ENCODE measurements at places on chromosomes 5 and 9.

GRCh38 chr5:72063219-72063819 lies 44.0 kb upstream of the MAP1B start:
- no peak for DNase-seq

DNA sequence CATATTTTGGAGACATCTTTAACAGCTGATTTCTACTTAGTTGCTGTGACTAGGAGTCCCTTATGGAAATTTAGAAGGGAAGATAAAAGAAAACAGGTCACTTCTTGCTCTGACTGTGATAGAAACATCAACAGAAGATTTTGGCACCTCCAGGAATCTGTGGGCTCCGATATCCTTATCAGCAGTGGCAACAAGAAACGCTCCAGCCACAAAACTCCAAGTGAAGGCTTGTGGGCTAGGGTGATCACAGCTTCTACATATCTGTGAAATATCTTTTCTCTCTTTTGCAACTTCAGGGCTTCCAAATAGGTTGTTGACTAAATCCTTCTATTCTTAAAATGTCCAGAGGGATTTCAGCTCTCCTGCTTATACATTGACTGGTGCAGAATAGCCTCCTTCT lies 1625.5 kb upstream of the CDH6 start:
- DNase-seq = no peak

DNA sequence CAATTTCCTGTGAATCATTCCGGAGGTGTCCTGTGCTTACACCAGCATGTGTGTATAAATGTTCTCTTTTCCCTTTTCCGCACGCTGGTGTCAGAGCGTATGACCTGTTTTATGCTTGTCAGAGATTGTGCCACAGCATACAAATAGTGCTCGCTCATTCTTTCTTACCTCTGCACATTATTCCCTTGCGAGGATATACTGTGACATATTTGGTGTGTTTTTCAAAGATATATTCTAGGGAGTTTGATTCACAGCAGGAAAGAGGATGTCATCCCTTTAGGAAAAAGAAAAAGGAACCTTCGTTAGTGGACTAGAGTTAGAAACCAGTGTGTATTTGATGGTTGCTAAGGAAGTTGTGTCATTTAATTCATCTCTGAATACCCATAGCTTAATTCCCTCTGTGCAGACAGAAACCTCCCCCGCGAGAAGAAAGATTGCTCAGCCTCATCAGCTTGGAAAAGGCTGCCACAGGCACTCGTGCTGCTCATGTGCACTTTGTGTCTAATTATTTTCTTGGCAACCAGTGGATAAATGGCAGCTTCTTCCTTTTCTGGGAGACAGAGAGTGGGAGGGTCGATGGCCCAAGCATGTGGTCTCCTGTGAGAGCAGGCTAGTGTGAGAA lies 14.7 kb upstream of the CCIN start:
- no peak for DNase-seq

DNA sequence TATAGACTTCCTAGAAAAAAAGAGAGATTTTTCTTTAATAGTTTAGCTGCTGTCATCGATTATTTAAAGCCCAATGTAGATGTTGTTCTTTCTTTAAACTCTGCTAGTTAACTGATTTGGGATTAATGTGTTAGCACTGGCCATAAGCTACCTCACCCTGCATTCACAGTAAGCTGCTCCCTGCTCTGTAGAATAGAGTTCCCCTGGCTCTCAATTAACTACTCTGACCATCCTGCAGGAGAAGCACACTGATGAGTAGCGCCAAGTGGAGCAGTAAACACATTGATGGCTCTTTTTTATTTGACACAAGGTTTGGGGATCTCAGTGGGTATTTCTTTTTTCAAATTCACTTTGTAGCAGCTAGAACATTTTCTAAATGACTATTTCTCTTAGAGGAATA lies 807.9 kb upstream of the ZNF608 start:
- no peak for DNase-seq

All from fibroblast of skin of left quadriceps (primary cell).